ENCODE measurements at places on chromosomes 3 and 15. TPM values are rescaled to one million over a fixed set of nuclear protein-coding genes. Genes with fewer than 3 reads are reported as not detected.

The UNC13C gene
- total RNA-seq: 0.08 TPM

The PRICKLE2 gene
- 7.7 TPM for total RNA-seq

DNA sequence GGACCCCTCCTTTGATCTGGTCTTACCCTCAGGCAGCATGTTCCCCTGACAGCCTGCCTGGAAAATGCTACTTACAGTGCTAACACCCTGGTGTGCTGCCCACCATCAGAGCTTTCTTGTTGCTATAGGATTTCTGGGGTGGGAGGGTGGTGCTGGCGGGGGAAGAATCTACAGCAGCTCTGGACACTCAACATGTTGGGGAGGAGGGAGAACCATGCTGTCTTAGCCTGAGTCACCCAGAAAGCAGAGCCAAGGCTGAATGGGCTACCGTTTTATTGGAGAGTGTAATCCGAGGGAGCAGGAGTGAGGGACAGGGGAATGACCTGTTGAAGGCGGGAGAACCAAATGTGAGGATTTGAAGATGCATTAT lies 45.6 kb downstream of the MFSD1 start:
- DNase-seq: no peak

DNA sequence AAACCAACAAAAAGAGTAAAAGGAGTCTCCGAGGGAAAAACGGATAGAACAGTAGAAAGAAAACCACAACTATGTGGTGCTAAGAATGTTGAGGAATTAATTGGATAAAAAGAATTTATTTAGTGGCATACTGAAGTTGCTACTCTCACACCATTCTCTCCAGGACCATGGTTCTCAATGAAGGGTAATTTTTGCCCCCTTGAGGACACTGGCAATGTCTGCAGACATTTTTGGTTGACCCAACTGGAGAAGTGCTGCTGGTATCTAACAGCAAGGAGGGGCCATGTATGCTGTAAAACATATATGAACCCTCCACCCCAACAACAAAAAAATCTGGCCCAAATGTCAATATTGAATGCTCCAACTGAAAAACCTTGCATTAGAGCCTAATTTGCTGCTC lies 85.9 kb upstream of the CSPG5 start:
- DNase-seq: no peak

All from Right ventricle myocardium inferior (tissue), 1 donor.